ENCODE measurements at places on chromosomes 5 and 9. TPM values are rescaled to one million over a fixed set of nuclear protein-coding genes. Genes with fewer than 3 reads are reported as not detected.

ELAVL2 gene
- total RNA-seq: not detected

SGCD gene
- total RNA-seq: 4.5 TPM

BTNL3 gene
- total RNA-seq: not detected

STRBP gene
- 13.9 TPM for total RNA-seq

PPP3R2 gene
- not detected for total RNA-seq

ZSWIM6 gene
- 4.6 TPM for total RNA-seq

SAPCD2 gene
- 25.3 TPM for total RNA-seq

PCDHB7 gene
- total RNA-seq: not detected

ITK gene
- 0.13 TPM for total RNA-seq

CACNA1B gene
- 0.08 TPM for total RNA-seq

FOXD1 gene
- total RNA-seq: 17.4 TPM

TMEM161B gene
- 9.1 TPM for total RNA-seq

OTP gene
- total RNA-seq: 0.03 TPM

DROSHA gene
- 40.6 TPM for total RNA-seq

FOXD4L6 gene
- total RNA-seq: not detected

SPATA31A3 gene
- total RNA-seq: not detected

THBS4 gene
- not detected for total RNA-seq

LVRN gene
- 0.06 TPM for total RNA-seq

ANKRD18B gene
- 4.6 TPM for total RNA-seq

INSL6 gene
- not detected for total RNA-seq

ALDH1B1 gene
- total RNA-seq: 53.0 TPM

PSAT1 gene
- 177 TPM for total RNA-seq

SCGB3A2 gene
- not detected for total RNA-seq

TUSC1 gene
- 7.1 TPM for total RNA-seq

OR1N1 gene
- total RNA-seq: not detected

FBN2 gene
- total RNA-seq: 16.8 TPM

MEIKIN gene
- total RNA-seq: not detected

SLC31A1 gene
- 19.1 TPM for total RNA-seq

PAEP gene
- 0.14 TPM for total RNA-seq

FAF2 gene
- 45.9 TPM for total RNA-seq

PDE6A gene
- 0.13 TPM for total RNA-seq

GZMA gene
- not detected for total RNA-seq

SPINK9 gene
- not detected for total RNA-seq

RNF208 gene
- 2.6 TPM for total RNA-seq

OMD gene
- total RNA-seq: not detected

SLC46A2 gene
- not detected for total RNA-seq

FBLL1 gene
- not detected for total RNA-seq

RETREG1 gene
- total RNA-seq: 3.8 TPM

ERCC8 gene
- total RNA-seq: 13.7 TPM

BTNL8 gene
- not detected for total RNA-seq
